Osteoblast (primary cell): ENCODE measurements at places on chromosomes 6 and 20. TPM values are rescaled to one million over a fixed set of nuclear protein-coding genes. Genes with fewer than 3 reads are reported as not detected.
A peak's percentile ranks its signal among the peaks of the same experiment; 100 is the strongest.

PROKR2 gene
- not detected in 2 replicates for total RNA-seq

DNA sequence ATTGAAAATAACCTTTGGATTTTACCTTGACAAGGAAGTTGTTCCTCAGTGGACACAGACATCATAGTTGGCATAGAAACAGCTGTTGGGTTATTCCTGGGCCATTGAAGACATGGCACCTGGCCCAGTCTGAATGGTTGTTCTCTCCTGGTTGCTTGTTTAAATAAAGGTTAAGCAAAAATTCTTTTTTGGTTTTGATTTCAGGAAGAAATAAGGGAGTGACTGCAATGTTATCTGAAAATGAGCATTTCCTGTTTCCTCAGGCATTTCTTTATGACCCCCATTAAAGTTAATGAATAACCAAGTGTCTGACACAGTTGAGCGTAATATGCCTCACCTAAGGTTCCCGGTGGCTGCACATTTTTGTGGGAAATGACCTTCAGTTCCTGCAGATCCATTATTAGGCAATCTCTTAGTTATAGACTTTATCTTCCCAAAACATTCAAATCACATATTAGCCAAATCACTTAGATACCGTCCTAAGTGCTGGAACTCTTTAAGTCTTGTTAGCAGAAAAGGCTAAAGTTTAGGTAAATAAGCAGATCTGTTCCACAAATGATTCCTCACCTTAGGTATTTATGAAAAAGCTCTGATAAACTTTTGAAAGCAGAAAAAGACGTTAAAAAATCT lies 648.7 kb upstream of the FLRT3 start:
- no peaks in the 10 kb centered on the region for H3K36me3 ChIP-seq
- no peak overlapping the region for H3K4me3 ChIP-seq
- no peaks in the 10 kb centered on the region for H3K27me3 ChIP-seq
- H3K27ac ChIP-seq: no peak overlapping the region
- no peaks in the 10 kb centered on the region for H3K4me1 ChIP-seq

DNA sequence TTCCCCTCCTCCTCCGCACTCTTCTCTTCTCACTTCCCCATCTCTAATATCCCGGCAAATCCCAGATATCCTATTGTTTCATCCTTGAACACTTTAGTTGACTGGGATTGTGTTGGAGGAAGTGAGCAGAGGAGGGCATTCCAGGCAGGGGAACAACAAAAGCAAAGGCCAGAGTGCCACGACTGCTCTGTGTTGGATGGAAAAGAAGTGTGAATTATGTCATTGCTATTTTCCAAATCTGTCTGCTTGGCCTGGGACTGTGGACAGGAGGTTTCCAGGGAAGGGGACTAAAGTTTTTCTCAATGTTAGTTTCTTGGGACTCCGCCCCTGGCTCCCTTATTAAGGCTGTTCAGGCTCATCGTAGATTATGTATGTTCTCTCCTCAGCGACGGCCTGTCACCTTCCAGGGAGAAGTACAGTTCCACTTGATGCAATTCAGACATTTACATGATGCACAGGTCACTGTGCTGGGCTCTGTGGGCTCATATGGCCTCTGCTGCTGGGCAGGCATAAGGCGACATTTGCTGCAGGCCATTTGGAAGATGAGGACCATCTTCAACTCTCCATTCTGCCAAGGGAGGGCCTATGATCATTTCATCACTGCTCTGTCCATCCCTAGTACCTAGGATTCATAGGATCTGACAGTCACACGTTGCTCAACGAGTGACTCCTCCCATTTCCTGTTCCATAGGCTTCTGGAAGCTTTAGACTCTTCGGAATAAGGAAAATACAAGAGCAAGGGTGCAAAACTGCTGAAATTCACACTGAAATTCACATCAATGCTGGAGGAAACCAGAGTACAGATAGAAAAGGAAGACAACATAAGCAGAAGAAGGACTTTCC lies 99.1 kb upstream of the KCNK16 start:
- H3K27me3 ChIP-seq: no peaks in the 10 kb centered on the region
- H3K4me1 ChIP-seq: peaks cover 15% of the 10 kb centered on the region
- no peak overlapping the region for H3K27ac ChIP-seq
- no peak overlapping the region for H3K4me3 ChIP-seq
- peak; percentile 27 for DNase-seq

DNA sequence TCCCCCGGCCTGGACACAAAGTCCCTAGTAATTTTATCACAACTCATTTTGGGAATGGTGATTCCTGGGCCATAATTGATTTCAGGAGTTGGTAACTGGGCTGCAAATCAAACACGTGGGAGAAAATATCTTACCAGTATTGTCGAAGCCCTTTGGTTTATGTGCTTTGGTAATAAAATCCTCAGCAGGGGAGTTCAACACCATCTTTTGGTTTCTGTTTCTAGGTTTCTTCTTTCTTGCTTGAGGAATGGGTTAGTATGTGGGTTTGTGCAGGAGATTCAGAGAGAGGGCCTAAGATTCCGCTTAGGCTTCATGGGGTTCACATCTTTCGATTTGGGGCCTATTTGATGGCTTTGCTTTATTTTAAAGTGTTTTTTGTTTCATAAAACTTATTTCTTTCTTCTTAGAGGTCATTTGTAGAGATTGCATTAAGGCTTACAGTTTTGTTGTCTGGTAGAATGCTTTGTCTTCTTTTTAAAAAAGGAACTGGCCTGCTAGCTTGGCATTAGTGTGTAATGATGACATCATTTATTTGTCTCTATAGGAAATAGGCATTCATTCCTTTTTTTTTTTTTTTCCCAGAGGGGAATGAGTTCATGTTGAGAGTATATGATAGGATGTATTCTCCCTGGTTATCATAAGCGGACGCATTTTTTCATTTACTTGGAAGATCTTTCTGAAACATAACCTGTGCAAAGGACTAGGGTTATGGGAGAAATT lies 45.8 kb downstream of the CYP24A1 start:
- H3K4me1 ChIP-seq: peaks cover 22% of the 10 kb centered on the region
- H3K27ac ChIP-seq: no peak overlapping the region
- H3K4me3 ChIP-seq: no peak overlapping the region

DNA sequence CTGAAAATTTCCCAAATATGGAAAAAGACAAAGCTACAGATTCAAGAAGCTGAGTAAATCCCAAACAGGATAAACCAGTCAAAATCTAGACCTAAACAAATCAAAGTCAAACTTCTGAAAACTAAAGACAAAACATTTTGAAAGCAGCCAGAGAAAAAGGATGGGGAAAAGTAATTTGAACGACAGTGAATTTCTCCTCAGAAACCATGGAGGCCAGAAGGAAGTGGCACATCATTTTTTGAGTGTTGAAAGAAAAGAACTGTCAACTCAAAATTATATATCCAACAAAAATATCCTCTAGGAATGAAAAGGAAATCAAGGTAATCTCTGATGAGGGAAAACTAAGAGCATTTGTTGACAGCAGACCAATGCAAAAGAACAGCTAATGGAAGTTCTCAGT lies 6.8 kb downstream of the RAB23 start:
- H3K27me3 ChIP-seq: no peaks in the 10 kb centered on the region
- peaks cover 21% of the 10 kb centered on the region for H3K4me1 ChIP-seq
- no peak overlapping the region for H3K4me3 ChIP-seq
- H3K36me3 ChIP-seq: no peaks in the 10 kb centered on the region
- DNase-seq: no peak
- no peak overlapping the region for H3K27ac ChIP-seq

DNA sequence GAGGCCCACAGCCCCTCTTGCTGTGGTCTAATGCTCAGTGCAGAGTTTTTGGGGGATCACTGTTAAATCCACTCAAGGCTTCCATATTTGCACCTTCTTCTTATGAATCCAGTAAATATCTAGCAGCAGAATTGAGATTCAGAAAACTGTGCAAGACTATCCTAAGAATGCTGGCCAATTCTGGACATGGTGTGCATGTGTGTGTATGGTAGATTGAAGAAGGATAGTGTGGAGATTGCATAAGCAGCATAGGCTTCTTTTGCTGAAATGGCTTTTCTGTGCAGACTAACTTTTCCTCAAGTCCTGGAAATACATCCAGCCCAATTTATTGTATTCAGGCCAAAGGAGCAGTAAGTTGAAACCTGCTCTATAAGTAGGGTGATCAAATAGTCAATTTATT lies 39.7 kb downstream of the FBXO9 start:
- H3K27ac ChIP-seq: no peak overlapping the region
- no peak overlapping the region for H3K4me3 ChIP-seq
- H3K27me3 ChIP-seq: no peaks in the 10 kb centered on the region
- H3K4me1 ChIP-seq: peaks cover 18% of the 10 kb centered on the region

DNA sequence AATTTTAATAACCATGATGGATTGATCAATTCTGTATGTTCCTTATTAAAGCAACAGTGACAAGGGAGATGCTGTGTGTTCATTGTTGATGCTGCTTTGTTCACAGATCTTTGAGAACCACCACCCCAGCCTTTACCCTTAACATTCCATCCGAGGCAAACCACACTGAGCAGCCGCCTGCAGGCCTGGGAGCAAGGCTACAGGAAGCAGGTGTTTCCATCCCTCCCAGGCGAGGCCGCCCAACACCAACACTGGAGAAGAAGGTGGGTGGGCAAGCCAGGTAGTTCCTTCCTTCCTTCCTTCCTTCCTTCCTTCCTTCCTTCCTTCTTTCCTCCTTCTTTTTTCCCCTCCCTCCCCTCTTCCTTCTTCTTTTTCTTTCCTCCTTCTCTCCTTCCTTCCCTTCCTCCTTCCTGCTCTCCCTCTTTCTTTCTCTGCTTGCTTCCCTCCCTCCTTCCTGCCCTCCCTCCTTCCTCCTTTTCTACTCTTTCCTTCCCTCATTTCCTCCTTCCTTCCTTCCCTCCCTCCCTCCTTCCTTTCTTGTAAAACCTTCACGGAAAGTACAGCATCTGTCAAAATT lies 13.7 kb downstream of the TTLL2 start:
- DNase-seq: no peak
- no peaks in the 10 kb centered on the region for H3K27me3 ChIP-seq
- H3K36me3 ChIP-seq: no peaks in the 10 kb centered on the region
- H3K4me3 ChIP-seq: no peak overlapping the region
- H3K4me1 ChIP-seq: no peaks in the 10 kb centered on the region

- peaks cover 7% of the 10 kb centered on the region for H3K4me1 ChIP-seq
- no peak overlapping the region for H3K4me3 ChIP-seq
- no peaks in the 10 kb centered on the region for H3K27me3 ChIP-seq
- no peak for DNase-seq
- no peak overlapping the region for H3K27ac ChIP-seq
Observed at GRCh38 chr6:152364866-152365265, 272.3 kb downstream of the SYNE1 start.

DNA sequence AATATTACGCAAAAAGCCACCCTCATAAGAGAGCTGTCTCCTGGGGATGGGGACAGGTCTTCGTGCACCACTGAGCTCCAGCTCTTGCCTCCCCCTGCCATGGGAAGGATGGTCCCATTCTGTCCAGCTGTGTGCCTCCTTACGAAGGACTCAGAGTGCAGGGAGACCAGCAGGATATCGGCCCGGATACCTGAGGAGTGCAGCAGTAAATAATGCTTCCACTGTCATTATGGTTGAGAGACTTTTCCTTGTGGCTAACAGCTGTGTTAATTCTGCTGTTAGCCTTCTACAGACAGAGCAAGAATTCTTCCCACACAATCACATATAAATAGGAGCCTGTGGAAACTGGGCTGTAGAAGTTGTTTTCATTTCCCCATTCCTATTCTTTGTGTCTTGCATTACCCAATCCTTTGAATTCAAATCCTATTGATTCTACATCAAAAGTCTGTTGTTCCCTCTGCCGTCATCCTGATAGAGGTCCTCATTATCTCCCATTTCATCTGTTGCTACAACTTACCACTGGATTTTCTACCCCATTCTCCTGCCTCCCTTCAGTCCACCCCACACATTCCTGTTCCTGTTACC lies 364.6 kb upstream of the SOX4 start:
- no peak overlapping the region for H3K4me3 ChIP-seq
- no peak for DNase-seq
- H3K27ac ChIP-seq: no peak overlapping the region
- no peaks in the 10 kb centered on the region for H3K27me3 ChIP-seq
- peaks cover 8% of the 10 kb centered on the region for H3K4me1 ChIP-seq
- no peaks in the 10 kb centered on the region for H3K36me3 ChIP-seq

DNA sequence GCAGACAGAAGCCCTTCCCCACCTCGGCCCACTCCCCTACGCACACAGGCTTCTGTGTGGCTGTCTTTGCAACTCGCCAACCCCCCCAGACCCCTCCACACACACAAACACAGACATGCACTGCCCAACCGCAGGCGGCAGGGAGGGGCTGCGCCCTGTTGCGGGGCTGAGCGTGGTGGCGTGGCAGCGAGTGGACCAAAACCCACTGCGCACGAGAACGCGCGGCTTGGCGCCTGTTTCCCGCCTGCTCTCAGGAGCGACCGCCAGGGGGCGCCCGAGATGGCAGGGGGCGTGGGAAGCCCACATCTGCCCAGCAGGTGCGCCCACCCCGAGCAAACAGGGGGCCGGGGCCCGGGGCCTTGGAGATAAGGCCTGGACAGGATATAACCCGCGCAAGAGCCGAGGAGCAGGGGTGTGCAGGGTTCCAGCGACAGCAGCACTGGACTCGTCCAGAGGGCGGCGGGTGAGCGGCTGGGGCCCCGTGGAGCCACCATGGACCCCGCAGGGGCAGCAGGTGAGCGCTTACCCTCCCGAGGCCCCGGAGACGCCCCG lies at the start of gene RBPJL:
Gene RBPJL (plus strand): TSS at position 410 of the 552 bp plus-strand sequence. CDS start 83 bp downstream, at position 493.
- H3K27me3 ChIP-seq: peaks cover 25% of the 10 kb centered on the region
- H3K36me3 ChIP-seq: no peaks in the 10 kb centered on the region
- no peaks in the 10 kb centered on the region for H3K4me1 ChIP-seq
- no peak within 1 kb of the TSS for H3K27ac ChIP-seq
- peak; percentile 93 for DNase-seq
- no peak within 1 kb of the TSS for H3K4me3 ChIP-seq

GRCh38 chr6:53975941-53976615 lies 135.2 kb upstream of the MLIP start:
- H3K27ac ChIP-seq: no peak overlapping the region
- no peaks in the 10 kb centered on the region for H3K27me3 ChIP-seq
- H3K4me3 ChIP-seq: no peak overlapping the region
- no peaks in the 10 kb centered on the region for H3K36me3 ChIP-seq
- DNase-seq: no peak

DNA sequence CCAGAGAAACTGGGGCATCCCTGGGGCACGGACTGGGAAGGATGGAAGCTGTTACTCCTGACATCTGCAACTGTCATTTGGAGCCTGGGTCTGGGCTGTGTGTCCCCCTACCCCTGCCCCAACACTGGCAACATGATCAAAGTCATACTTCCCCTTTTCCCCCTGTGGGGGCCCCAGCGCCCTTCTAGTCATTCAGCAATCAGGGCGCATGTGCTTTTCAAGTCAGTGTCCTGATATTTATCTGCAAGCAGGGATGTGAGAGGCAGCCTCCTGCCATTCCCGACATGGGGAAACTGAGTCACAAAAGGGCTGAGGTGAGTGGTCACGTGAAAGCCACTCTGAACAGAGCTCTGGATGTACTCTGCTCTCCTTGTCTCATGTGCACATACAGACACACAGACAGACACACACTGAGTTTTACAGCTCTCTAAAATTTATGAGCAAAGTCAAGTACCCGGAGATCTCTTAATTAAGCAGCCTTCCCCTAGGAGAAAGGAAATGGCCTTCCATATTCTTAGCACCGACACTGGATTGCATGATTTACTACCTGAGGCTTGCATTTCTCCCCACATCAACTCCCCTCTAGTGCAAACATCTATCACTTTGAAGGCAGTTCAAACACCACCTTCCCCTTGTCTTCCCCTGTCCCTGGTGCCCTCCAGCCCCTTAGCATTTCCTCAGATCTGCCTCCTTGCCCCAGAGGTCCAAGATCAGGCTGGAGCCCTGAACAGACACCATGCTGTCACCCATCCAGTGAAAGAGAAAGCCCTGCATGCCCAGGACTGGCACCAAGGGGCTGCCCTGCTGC lies 170.7 kb downstream of the CDC5L start:
- H3K36me3 ChIP-seq: no peaks in the 10 kb centered on the region
- no peak overlapping the region for H3K27ac ChIP-seq
- peaks cover 26% of the 10 kb centered on the region for H3K27me3 ChIP-seq
